ENCODE measurements at places on chromosomes 13 and 19.

DNA sequence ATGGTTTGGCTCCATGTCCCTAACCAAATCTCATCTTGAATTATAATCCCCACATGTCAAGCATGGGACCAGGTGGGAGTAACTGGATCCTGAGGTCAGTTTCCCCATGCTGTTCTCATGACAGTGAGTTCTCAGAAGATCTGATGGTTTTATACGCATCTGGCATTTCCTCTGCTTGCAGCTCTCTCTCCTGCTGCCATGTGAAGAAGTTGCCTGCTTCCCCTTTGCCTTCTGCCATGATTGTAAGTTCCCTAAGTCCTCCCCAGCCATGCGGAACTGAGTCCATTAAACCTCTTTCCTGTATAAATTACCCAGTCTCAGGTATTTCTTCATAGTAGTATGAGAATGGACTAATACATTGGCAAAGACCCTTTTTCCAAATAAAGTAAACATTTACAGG, 96.8 kb downstream of the TSHZ3 start:
- DNase-seq, result no peak

GRCh38 chr13:30918662-30919405, 12.8 kb downstream of the MEDAG start:
- DNase-seq, result no peak

- DNase-seq, result no peak
Observed at GRCh38 chr13:40170091-40170490, 496.4 kb downstream of the FOXO1 start.

- DNase-seq, result peak; percentile 52
Observed at GRCh38 chr13:40401911-40402776, 264.3 kb downstream of the FOXO1 start.

DNA sequence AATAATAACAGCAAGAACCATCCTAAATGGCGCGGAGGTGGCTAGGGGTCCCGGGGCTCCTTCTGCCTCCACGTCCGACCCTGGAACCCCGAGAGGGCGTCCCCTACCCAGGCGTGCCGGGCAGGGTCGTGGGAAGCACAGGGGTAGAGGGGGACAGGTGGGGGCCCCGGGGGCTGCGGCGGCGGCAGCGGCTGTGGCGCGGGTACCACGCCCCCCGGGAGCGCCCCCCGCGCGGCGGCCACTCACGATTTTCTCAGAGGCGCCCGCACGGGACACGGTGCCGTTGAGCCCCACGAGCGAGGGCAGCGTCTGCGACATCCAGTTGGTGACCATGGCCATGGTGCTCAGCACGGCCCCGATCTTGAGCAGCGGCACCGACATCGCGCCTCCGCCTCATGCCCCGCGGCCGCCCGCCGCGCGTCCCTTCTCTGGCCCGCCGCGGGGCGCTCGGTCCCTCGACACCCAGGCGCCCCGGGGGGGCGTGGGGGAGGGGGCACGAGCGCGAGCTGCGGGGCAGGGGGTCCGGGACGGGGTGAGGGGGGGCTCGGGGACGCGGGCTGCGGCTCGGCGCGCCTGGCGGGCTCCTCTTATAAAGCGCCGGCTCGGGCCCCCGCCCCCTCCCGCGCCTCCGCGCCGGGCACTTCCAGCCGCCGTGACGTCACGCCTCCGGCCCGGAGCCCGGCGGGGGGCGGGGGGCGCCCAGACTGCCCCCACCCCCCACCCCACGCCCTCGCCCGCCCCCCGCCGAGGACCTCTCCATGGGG, 22.9 kb downstream of the OLFM2 start:
- no peak for DNase-seq

DNA sequence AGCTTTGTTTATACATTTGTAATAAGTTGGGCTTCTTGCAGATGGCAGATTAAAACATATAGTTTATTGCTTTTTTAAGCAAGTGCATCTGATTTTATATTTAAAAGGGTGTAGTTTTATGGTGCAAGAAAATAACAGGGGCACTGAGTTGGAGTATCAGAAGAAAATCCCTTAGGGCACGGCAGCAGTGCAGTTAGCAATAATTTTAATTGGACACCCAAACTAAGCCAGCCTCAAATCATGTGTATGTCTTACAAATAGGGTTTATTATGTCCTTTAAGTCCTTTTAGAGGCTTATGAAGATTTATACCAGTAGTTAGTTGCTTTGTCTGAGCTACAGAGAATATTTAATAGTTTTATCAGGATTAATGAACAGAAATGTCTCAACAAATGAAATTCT, 57.5 kb downstream of the GPC6 start:
- no peak for DNase-seq

DNA sequence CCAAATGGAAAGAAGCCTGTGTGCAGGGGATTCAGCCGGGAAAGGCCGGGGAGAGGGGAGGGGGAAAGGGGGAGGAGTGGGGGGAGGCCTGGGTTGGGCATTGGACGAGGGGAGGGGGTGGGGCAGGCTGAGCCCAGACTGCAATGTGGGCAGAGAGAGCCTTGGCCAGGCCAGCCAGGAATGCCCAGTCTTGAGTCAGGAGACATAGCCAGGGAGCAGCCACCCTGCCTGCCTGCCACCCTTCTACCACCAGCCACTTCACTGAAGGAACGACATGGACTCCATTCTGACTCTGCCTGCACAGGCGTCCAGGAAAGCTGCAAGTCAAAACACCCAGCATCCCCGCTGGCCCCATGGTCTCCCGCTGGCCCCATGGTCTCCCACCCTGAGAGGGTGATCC, 498 bp downstream of the PROZ start:
- no peak for DNase-seq

DNA sequence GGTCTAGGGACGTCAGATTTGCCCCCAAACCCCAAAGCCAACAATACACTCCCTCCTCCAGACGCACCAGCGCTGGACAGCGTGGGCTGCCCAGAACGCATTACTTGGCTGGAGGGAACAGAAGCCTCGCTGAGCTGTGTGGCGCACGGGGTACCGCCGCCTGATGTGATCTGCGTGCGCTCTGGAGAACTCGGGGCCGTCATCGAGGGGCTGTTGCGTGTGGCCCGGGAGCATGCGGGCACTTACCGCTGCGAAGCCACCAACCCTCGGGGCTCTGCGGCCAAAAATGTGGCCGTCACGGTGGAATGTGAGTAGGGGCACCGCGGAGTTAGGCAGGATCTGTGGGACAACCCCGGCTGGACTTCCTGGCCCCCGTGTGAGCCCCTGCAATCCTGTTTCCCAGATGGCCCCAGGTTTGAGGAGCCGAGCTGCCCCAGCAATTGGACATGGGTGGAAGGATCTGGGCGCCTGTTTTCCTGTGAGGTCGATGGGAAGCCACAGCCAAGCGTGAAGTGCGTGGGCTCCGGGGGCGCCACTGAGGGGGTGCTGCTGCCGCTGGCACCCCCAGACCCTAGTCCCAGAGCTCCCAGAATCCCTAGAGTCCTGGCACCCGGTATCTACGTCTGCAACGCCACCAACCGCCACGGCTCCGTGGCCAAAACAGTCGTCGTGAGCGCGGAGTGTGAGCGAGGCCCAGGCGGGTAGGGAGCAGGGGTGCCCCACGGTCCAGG, 4.0 kb downstream of the ICAM5 start:
- no peak for DNase-seq
